ENCODE measurements at places on chromosomes 2 and 18.

- DNase-seq, result no peak
Observed at GRCh38 chr2:127155947-127156346, 49.0 kb upstream of the BIN1 start.

GRCh38 chr2:109422758-109423500, 190.8 kb downstream of the SEPTIN10 start:
- DNase-seq, result no peak

GRCh38 chr2:207254591-207255464, 89.1 kb upstream of the KLF7 start:
- no peak for DNase-seq

- DNase-seq, result no peak
Observed at GRCh38 chr2:286774-287392, 1.0 kb downstream of the ALKAL2 start.

GRCh38 chr2:209974576-209974975, 27.9 kb upstream of the RPE start:
- DNase-seq, result no peak

DNA sequence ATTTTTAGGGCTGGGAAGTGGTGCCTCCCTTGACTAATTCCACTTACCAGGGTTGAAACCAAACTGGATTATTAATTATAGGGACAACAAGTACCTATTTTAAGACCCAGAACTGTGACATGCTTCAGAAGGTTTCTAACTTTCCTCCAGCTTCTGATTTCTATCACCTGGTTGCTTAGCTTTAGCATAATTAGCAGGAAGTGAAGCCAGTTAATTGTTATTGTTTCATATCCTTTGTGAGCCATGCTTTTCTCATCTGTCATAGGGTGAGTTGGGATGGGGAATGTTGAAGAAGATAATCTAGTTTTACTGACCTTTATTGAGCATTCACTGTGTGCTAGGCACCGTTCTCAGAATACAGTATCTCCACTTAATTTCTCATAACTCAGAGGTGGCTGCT, 3.2 kb downstream of the YPEL5 start:
- no peak for DNase-seq

- no peak for DNase-seq
Observed at GRCh38 chr2:173830170-173830569, 135.0 kb downstream of the SP3 start.

- no peak for DNase-seq
Observed at GRCh38 chr2:54901224-54901986, 148.8 kb downstream of the RTN4 start.

GRCh38 chr18:8020132-8020846, 453.2 kb downstream of the PTPRM start:
- no peak for DNase-seq

DNA sequence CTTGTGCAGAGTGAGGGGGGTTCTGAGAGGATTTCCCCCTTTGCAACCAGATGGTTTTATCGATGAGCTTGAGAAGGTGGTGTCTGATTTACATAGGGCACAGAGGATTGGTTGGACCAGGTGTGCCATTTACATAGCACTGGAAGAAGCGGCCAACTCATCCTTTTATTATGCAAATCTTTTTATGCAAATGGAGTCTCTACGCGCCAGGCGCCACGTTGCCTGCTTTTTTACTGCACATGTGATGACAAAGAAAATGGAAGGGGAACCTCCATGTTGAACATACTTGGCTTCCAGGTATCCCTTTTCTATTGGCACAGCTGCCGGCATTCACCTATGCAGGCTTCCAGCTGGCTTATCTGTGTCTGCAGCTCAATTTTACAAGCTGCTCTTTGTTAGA, 18.4 kb upstream of the TXNL4A start:
- no peak for DNase-seq

DNA sequence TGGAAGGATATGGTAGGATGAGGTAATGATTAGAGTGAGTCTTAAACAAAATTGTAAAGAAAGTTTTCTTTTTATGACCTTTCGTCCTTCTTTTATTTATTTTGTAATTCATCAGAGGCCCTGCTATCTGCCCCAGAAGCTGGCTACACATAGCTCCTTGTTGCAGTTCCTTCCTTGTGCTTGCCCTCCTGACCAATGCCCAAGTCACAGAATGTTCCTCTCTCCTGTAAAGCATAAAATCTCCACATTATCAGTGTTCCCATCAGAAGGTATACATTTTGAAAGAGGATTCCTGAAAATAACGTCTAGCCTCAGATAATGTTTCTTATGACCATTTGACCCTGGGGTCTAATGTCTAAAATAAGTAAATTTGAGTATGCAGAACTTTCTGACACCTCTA, 78.3 kb downstream of the RND3 start:
- DNase-seq, result no peak

- DNase-seq, result no peak
Observed at GRCh38 chr2:68351997-68352396, 13.1 kb upstream of the PLEK start.

DNA sequence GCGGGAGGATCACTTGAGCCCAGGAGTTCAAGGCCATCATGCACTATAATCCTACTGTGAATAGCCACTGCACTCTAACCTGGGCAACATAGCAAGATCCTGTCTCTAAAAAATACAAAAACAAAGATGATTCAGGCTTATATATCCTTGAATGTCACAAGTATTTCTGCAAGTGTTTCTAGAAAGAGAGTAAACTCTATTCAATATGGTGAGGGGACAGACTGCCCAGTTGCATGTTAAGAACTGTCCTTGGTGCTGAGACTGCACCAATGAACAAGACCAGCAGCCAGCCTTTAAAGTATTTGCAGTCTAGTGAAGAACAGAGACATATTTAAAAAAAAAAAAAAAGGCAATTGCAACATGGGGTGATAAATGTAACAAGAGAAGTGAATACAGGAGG, 16.4 kb downstream of the MAP3K19 start:
- no peak for DNase-seq

DNA sequence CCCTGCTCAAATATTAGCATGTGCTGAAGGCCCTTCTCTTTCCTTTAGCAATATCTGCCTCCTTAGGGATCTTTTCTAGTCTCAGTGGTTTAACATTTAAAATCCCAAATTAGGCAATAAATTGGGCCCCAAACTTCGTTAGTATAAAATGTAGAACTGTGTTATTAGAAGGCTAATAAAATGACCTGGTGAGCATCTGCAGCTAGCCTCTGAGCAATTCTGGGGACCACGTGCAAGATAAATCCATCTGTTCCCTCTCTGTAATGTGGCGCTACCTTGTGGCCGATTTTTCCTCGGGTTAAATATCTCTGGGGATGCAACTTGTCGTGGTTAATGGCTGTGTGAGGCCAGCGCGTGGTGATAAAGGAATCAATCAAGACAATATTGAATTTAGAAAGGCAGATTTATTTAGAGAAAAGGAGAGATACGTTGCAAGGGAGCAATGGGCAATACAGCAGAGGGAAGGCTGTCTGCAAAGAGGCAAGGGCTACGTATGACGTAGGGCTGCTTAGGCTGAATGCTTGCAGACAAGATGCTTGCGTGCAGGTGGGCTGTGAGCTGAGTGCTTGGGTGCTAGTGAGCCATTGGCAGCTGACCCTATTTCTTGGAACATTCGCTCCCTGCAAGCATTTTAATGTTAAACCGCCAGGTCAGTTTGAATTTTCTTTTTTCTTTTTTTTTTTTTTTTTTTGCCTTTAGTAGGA, 18.5 kb upstream of the IL36G start:
- no peak for DNase-seq

DNA sequence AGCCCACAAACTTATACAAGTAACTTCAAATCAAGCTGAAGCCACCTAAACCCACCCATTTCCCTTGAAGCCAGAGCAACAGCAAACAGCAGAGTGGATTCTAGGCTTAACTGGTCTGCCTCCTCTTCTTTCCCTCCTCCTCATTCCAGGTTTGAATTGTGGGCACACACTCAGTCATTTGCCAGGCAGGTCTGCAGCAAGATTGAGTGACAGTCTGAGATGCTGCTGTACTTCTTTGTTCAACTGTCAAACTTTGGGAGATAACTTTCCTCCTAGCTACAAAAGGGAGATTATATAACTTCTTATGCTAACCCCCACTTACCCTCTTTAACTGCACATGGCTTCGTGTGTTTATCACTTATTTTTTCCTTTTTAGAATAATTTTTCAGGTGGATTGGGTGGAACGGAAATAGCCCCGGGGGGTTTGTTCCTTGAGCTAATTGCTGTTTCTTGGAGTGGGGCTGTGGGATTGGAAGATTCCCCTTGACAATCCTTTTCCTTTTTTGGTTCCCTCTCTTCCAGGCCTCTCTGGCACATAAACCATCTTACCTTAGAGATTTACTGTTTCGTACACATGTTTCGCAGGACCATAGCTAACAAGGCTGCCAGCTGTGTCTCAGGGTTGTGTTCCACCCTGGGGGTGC, 55.0 kb downstream of the RNF144A start:
- DNase-seq, result no peak

DNA sequence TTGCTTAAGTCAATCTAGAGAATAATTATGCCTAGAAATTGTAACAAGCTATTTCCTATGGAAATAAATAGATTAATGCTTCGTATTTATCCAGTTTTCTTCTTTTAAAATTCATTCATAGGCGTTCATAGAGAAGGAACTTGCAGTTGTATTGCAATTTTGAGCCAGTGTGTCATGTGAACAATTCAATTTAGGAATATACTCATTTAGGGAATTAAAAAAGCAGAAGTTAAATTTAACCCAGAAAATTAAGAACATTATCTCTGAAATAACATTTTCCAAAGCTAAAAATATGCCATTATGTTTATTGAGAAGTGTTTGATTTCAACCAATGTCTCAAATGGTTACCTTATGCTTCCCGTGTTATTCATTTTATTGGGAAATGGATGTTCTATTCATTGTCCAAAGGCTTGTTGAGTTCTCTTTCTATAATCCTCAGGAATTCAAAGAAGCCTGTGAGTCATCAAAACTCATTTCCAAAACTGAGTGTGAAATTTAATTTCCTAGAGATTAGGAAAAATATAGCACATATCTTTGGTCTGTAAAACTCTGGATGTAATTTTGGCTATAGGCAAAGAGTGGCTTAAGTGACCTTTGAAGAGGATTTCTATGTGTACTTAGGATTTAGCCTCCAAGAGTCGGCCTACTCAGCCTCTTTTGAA, 99.7 kb downstream of the SLC8A1 start:
- DNase-seq, result no peak

GRCh38 chr2:192194265-192194865, 368 bp downstream of the TMEFF2 start:
- peak; percentile 16 for DNase-seq

DNA sequence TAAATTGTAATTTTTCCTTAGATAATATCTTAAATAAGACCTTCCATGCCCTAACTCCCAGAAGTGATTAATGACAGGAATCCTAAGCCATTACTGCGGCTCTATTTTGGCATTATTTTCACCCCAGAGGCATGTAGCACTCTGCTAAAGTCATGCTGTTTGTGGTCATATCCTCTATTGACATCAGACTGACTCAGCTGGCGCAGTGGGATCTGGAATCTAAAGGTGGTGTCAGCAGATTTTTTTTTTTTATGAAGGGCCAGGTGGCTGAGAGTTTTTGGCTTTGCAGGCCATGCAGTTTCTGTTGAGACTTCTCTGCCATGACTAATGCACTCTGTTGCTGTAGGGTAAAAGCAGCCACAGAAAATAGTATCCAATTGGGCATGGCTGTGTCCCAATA, 64.1 kb upstream of the ACVR1C start:
- DNase-seq, result peak; percentile 9

GRCh38 chr2:64337314-64337713, 116.6 kb upstream of the LGALSL start:
- no peak for DNase-seq

DNA sequence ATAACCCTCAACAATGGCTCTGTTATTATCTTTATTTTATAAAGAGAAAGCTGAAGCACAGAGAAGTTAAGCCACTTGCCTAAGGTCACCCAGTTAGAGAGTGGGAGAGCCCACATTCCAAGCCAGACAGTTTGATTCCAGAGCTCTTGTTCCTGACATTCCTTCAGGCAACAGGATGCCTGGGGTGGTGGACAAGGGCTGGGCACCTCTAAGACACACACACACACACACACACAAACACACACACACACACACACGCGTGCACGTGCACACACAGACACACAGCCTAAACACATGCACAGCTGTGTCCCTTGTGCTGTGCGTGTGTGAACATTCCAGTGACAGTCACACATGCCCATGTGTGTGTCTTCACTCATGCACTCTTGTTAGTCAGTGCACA, 26.4 kb downstream of the CELF4 start:
- no peak for DNase-seq

GRCh38 chr2:190637903-190638618, 10.8 kb upstream of the NAB1 start:
- DNase-seq, result no peak

- no peak for DNase-seq
Observed at GRCh38 chr2:204049635-204050034, 113.1 kb downstream of the ICOS start.

DNA sequence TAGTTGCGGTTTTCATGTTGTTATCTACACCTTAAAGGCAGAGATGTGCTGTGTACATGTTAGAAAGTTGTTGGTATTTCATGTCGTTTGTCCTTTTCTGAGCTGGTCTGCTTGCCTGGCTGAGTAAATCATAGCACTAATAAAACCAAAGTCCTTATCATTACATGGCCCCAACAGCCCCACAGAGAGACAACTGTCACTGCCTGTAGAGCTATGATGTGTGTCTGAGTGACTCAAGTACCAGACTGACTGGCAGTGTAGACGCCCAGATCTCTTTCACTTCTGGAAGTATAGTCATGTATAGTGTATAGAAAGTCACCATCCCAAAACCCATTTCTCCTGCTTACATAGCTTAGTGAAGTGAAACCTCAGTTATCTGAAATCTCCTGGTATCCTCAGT, 4.3 kb downstream of the SOCS6 start:
- DNase-seq, result no peak

DNA sequence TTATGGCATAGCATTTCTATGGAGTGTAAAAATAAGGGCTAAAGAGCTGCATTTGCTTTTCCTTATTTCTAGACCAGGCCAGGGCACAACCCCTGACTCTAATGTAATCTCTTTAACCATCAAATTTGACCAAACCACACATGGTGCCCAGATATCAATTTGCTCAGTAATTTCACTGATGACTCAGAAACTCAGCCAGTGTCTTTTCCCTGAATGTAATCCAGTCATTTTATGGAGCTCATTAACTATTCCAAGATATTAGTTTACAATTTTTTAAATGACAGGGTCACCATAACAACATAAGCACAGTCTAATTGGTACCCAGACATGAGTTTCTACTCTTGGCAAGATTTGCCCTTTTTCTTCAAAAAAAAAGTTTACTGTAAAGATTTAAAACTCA, 270.8 kb upstream of the AGAP1 start:
- DNase-seq, result no peak

DNA sequence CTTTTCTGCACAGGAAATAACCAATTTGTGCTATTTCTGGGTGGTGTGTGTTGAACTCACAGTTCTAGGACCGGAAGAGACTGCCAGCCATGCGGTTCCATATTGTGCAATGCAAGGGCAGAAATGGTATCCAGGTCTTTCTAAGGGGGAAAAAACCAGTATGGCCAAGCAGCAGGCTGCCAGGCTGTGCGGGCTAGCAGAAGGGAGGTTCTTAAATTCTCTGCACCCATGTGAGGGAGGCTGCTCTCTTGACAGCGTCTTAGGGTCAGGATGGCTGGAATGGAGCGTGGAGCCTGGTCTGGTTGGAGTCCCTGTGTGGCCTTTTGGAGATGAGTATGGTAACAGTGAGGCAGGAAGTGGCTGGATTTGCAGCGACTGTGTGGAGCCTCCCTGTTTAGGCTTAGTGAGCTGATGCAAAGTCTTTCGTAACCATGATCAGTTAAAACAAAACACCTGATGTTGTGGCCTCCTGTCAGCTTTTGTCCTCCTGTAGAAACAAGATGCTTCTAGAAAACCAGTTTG, 52.6 kb downstream of the NCK2 start:
- DNase-seq, result no peak

Data from NCI-H510A treated with DMSO at 0.1 percent for 48 hours (cell line).